ENCODE measurements at places on chromosomes 1 and 21.

DNA sequence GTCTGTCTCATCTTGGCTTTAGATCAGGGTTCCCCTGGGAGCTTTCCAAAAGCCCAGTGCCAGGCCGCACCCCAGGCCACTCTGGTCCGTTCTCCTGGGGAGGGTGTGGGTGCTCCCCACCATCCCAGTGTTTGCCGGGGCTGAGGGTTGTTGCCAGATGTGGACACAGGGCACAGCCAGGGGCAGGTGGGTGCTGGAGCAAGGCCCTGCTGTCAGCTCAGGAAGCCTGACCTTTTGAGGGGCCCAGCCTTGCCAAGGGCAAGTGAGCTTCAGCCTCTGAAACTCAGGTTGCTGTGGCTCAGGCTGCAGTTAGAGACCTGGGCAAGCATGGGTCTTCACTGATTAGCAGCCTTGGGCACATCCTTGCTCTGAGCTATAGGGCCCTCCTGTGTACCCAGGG, 22.8 kb upstream of the ZBTB21 start:
- DNase-seq, result no peak

- no peak for DNase-seq
Observed at GRCh38 chr1:203278082-203278884, 27.0 kb upstream of the BTG2 start.

DNA sequence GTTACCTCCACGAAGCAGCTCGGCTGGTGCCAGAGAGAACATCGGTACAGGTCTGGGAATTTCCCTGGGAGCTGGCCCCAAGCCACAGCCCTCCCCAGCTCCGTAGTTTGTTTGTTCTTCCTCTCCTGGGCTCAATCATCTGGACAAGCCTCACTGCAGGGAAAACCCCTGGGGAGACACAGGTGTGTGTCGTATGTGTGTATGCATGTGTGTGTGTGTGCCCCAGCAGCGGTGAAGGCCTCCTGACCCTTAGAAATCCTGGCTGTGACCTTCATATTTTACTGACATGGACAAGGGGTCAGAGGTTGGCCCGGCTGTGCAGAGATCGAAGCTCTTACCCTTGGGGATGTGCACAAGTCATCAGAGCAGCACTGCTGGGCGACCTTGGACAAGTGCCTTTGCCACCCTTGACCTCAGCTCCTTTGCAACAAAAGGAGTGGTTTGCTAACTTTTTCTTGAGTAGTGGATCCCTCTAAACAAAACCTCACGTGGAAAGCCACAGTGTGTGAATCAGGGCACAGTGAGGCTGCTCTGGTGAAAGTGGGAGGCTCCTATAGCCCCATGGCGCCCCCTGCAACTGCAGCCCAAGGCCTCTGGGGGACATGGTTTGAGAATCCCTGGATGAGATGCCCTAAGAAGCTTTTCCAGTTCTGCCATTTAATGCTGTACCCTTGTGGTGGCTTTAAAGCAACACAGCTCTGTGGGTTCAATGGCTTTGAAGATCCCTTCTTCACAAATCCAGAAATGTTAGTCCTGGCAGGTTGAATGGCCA, 12.3 kb upstream of the IL22RA1 start:
- DNase-seq, result no peak

- no peak for DNase-seq
Observed at GRCh38 chr1:115373305-115373704, 35.3 kb upstream of the NGF start.

- DNase-seq, result no peak
Observed at GRCh38 chr1:11898086-11898785, 28.0 kb downstream of the KIAA2013 start.

DNA sequence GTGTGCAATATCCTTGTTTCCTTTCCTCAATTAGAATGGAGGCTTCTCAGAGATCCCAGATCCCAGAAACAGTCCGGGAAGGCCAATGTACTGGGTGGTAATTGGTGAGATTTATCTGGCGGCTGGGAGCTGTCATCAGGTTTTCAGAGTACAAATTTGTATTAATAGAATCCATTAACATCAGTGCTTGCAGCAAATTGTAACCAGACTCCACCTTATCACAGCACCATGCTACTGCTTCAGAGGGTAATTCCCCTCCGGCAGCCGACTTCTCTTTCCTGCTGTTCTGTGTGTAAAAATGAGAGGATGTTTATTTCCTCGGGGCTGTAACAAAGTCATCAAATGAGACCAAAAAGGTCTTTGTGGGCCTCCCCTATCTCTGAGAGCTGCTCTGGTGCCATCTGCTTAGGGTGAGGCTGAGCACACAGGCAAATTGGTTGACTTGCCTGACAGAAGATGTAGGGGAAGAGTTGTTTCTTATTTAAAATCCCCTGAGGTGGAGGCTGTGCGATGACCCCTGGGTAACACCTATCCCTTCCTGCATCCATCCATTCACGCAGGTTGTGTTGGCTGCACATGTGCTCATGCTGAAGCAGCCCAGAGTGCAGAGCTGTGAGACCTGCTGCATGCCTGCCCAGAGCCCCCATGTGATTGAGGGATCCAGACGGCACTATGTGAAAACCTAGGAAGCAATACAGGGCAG, 19.2 kb downstream of the NFASC start:
- DNase-seq, result no peak

GRCh38 chr1:162538815-162539431, 22.6 kb upstream of the UAP1 start:
- no peak for DNase-seq

GRCh38 chr1:20037877-20038276, 32.1 kb upstream of the PLA2G5 start:
- DNase-seq, result no peak

Data from activated CD4-positive, alpha-beta T cell treated with anti-CD3 and anti-CD28 coated beads, Interleukin-2, amount 50 U/mL, for 4 hours (primary cell).